ENCODE measurements at places on chromosomes 5 and 9.

- DNase-seq, result no peak
Observed at GRCh38 chr9:91301161-91301560, 60.6 kb downstream of the AUH start.

DNA sequence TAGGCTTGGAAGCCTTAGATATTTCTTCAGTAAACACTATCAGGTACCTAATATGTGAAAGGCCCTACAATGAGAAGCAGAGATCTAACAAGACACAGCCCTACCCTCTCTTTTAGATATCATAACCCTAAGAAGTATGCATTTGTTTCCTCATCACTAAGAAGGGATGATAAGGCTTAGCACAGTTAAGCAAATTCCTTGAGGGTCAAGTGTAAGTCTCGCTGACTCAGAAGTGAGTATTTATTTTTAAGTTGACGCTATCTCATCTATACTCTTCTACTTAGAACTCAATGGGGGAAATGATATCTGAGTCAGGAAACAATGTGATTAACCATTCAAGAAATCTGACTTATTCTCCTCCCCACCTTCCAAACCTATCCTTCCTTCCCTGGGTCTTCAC lies 149.7 kb downstream of the ESM1 start:
- DNase-seq, result no peak

- DNase-seq, result no peak
Observed at GRCh38 chr5:645421-645820, 33.3 kb downstream of the CEP72 start.

- DNase-seq, result no peak
Observed at GRCh38 chr5:178145965-178146820, 7.5 kb downstream of the NHP2 start.

DNA sequence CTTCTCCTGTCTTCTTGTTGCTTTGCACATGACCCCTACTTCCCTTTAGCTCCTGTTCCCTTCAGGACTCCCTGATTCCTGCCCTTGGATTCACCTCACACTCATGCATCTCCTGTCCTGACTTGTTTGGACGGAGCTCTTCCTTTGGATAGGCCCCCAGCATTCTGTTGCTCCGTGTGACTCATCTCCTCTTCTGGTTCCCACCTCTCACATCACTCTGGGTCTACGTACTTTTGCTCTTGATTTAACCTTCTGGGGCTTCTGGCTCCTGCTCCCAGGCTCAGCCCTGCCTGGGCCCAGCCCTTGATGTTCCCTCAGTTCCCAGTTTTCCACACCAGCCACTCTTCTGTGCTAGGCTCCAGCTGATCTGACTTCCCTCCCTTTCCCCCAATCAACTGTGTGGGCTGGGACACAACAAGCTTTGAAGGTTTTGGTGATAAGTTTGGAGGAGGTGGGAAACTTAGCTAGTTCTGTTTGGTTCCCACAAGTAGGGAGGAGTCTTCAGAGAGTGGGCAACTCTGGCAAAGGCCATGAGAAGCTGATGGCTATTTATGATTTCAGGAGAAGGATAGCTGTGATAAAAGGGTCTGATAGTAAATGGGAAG lies 331.5 kb downstream of the ARHGEF28 start:
- DNase-seq, result no peak

GRCh38 chr5:154478224-154478565 lies at the start of gene HAND1:
Gene HAND1, minus strand, starts transcription at chr5:154478227. Its CDS starts 219 bp downstream, at chr5:154478008.
- no peak for DNase-seq

- no peak for DNase-seq
Observed at GRCh38 chr9:135600296-135600817, 38.8 kb downstream of the PAEP start.

GRCh38 chr5:167710444-167711073 lies 580.9 kb upstream of the WWC1 start:
- DNase-seq, result no peak

- DNase-seq, result no peak
Observed at GRCh38 chr9:121707477-121708424, 56.3 kb downstream of the DAB2IP start.

DNA sequence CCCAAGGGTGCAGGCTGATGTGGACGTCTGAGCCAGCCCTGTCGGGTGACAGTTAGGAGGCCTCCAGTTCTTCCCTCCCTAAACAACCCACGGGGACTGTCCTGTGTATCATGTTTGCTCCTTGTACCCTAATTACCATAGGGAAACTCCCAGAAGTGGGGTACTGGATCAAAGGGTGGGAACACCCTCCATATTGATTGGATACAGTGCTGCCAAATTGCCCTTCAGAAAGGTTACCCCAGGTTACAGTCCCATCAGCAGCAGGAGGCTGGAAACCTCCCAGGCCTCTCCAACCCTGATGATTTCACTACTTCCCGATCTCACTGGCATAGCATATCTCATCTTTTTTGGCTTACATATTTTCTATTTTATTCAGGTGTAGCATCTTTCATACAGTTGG lies 22.0 kb downstream of the UBE2QL1 start:
- DNase-seq, result no peak

DNA sequence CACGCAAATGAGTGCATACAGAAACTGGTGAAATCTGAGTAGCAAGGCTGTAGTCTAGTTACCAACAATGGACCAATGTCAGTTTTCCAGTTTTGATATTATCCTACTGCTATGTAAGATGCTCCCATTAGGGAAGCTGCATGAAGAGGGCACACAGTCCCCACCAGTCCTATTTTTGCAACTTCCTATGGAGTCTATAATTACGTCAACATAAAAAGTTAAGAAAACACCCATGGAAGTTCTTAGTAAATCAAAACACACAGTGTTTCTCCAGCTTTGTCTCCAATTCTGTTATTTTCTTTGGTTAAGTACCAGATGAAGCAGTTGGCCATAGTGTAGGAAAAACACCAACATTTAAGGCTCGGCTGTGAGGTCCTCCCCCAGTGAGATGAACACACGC lies 58.7 kb downstream of the FAT2 start:
- no peak for DNase-seq

DNA sequence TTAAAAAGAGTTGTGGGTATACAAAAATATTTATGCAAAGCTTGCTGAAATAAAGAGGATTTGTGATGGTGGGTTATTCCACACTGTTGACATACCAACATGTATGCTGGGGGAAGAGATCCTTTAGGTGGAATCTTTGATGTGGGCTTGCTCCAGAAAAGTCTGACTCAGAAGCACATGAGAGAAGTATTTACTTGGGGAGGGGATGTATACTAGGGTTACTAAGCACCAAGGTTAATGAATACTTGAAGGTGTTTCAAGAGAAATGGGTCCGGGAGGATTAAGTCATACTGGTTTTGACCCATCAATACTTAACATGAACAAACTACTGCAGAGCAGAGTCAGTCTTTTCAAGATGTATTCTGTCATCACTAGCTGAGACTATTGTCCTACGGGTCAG lies 316.4 kb upstream of the GRIN3A start:
- no peak for DNase-seq

GRCh38 chr9:33101104-33101951 lies 24.9 kb upstream of the SMU1 start:
- no peak for DNase-seq

GRCh38 chr9:38332625-38333024 lies 59.9 kb upstream of the ALDH1B1 start:
- no peak for DNase-seq

- no peak for DNase-seq
Observed at GRCh38 chr5:1881731-1882336, 891 bp downstream of the IRX4 start.

DNA sequence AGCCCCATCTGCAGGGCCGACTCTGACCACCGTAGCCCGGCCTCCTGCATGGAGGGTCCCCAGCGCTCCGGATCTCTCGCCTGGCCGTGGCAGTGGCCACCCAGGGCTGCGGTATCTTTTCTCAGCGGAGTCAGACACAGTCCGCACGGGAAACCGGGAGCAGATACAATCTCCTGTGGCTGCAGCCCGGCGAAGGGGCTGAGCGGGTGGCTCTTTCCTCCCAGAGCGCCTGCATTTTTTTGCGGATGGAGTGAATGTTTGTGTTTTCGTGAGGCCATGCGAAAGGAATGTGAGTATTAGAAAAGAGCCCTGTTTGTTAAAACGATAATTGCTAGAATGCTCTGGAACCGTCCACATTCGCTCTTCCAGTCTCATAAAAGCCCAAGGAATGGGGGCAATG lies 53.4 kb upstream of the PTCH1 start:
- no peak for DNase-seq

GRCh38 chr5:14326035-14326903 lies 183.1 kb downstream of the TRIO start:
- peak; percentile 38 for DNase-seq

GRCh38 chr9:74284581-74285450 lies 212.3 kb upstream of the RORB start:
- DNase-seq, result no peak

DNA sequence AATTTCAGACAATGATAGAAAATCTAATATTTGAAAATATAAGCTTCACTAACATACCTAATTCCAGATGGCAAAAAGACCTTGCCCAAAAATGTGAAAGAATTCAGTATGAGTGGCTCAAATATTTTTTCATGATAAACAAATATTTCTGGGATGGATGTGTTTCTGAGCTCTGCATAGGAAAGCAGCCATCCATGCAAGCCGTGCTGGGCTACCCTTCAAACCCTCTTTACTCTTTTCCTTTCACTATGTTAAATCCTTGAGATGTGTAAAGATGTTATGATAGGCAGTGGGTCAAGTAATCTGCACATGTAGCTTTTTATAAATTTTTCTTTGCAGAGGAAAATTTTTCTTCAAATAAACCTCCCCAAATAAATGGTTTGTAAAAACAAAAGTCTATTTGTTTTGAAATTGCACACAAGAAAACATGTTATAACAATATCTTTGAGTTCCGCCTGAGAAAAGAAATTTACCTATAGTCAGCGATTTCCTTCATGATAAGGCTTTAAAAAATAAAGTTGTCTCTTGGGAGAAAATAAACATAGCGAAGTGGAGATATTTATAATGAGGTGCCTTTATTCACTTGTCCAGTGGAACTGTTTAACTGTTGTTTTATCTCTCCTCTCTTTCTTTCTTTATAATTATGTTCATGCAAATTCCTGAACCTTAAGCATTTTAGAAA lies 154.3 kb upstream of the PITX1 start:
- no peak for DNase-seq

- DNase-seq, result no peak
Observed at GRCh38 chr9:37010180-37010579, 23.9 kb downstream of the PAX5 start.

GRCh38 chr9:98108531-98109031 lies 10.4 kb downstream of the TRIM14 start:
- DNase-seq, result no peak

- no peak for DNase-seq
Observed at GRCh38 chr9:20848490-20848889, 164.4 kb downstream of the FOCAD start.

DNA sequence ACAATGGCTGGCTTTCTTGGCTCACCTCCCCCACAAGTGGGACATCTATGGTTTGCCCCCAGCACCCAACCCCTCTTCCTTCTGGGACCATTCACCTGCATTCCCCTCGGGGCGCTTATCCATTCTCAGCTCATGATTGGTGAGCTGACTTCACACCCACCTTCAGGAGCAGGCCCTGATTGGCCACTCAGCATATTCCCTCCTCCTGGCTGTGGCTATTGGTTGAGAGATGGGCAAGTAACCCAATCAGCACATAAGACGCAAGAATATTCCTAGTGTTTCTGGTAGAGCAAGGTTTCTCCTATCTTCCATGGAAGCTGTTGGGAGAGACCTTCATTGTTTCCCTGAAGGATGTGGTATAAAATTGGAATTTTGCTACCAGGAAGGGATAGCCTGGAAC lies 22.7 kb upstream of the UNC5A start:
- no peak for DNase-seq

GRCh38 chr5:10275460-10275859 lies 25.4 kb downstream of the CCT5 start:
- no peak for DNase-seq

- DNase-seq, result no peak
Observed at GRCh38 chr9:24293386-24293785, 252.3 kb downstream of the IZUMO3 start.

GRCh38 chr5:73280386-73280785 lies 107.4 kb downstream of the TMEM174 start:
- DNase-seq, result no peak

- DNase-seq, result no peak
Observed at GRCh38 chr5:149711338-149711737, 18.8 kb upstream of the PPARGC1B start.

- no peak for DNase-seq
Observed at GRCh38 chr5:168123631-168124528, 167.6 kb upstream of the WWC1 start.

GRCh38 chr5:94693043-94693822 lies 74.8 kb downstream of the SLF1 start:
- DNase-seq, result peak; percentile 33

GRCh38 chr5:43123887-43124286 lies 3.2 kb downstream of the ZNF131 start:
- no peak for DNase-seq

GRCh38 chr9:126456441-126457174 lies 130.0 kb downstream of the MVB12B start:
- DNase-seq, result no peak

GRCh38 chr9:130276121-130276520 lies 10.6 kb downstream of the HMCN2 start:
- DNase-seq, result no peak

- DNase-seq, result no peak
Observed at GRCh38 chr9:98709968-98710965, 1.5 kb upstream of the GABBR2 start.

- no peak for DNase-seq
Observed at GRCh38 chr5:86979811-86980411, 287.8 kb upstream of the RASA1 start.

GRCh38 chr5:79499640-79500273 lies 14.2 kb downstream of the HOMER1 start:
- DNase-seq, result no peak

GRCh38 chr9:133647148-133647547 lies 11.0 kb downstream of the DBH start:
- no peak for DNase-seq

DNA sequence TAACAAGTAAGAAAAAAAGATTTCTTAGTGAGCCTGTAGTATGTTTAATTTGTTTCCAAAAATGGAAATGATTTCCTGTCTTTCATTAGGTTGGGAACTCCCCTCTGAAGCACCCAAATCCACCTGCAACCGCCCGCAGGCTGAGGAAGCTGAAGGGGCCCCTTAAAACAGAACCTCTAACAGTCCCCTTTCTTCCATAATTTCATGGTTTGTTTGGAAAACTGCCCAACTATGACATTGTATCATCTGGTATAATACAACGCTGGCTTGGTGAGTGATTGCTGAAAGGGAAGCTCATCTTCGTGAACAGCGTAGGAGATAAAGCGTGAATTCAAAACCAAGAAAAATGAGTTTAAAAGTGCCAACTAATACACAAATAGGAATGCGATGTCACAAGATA lies 215.5 kb downstream of the FSTL4 start:
- DNase-seq, result no peak
